Lower leg skin (tissue), 4 donors: ENCODE measurements at places on chromosomes 2 and 18. TPM values are rescaled to one million over a fixed set of nuclear protein-coding genes. Genes with fewer than 3 reads are reported as not detected.

Gene STAT4
- 0.46 TPM for total RNA-seq

Gene RAB31
- 14.8 TPM for total RNA-seq

DNA sequence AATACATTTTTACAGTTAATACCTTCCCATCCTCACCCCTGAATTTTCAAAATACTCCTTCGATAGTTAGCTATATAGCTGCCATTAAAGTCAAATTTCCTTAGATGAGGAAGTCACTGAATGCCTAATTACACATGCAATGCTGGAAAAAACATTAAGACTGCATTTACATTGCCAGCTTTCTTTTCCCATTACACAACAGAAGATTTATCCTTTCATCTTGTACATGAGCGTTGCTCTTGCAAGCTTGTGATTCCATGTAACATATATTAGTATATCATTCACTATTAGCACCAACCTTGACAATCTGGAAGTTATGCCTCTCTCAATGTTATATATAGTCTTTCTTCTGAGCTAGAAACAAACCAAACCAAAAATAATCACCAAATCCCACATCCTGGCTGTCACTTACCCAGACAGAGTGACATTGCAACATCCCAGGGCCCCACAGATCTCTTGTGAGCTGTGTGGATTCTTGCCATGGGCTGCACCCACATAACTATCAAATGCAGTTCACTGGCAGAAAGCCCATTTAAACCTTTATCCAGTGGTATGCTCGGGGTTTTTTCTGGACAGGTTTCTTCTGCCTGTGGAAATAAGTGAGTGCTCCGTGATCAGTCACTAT is 79.2 kb upstream of the PAPOLG start:
- no peak for DNase-seq

DNA sequence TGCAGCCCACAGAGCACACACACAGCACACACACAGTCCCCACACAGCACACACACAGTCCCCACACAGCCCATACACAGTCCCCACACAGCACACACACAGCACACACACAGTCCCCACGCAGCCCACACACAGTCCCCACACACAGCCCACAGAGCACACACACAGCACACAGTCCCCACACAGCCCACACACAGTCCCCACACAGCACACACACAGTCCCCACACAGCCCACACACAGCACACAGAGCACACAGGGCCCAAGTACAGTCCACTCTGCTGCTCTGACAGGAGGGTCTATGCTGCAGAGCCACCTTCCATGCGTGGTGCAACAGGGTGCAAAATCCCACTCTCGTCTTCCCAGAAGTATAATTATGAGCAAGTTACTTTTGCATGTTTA is 240.5 kb upstream of the SALL3 start:
- DNase-seq: peak; percentile 39

DNA sequence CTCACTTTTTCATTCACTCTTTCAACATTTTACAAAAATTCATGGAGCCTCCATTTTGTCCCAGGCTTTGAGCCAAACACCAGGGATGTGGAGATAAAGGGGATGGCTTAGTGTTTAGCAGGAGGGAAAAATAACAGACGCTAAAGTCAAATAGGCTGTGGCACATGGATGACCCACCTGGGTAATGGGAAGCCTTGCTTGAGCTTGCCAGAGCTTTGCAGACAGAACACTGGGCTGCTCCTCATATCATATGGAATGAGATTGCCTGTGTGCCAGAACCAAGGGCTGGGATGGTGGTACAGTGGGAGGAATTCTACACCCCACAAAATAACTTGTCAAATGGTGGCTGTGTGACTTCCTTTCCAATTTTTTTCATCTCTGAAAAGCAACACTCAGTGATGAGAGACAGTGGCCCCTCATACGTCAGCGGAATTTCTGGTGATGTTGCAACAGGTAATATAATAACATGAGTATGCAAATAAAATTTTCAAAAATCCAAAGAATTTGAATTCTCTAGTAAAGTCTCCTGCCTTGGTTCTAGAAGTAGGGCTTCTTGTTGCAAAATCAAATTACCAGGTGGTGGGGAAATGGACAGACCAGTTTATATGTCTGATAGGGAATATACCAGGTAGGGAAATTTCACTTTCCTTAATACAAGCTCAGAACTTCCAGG is 252.9 kb downstream of the CLIP4 start:
- DNase-seq: no peak
